CD8-positive, alpha-beta T cell (primary cell): ENCODE measurements at places on chromosomes 7 and 10.

GRCh38 chr10:13346283-13347042, 1.6 kb downstream of the SEPHS1 start:
- DNase-seq, result no peak

GRCh38 chr10:116620423-116621400, at the start of gene PNLIPRP2:
PNLIPRP2 (plus strand) TSS chr10:116620953.
- DNase-seq, result no peak

DNA sequence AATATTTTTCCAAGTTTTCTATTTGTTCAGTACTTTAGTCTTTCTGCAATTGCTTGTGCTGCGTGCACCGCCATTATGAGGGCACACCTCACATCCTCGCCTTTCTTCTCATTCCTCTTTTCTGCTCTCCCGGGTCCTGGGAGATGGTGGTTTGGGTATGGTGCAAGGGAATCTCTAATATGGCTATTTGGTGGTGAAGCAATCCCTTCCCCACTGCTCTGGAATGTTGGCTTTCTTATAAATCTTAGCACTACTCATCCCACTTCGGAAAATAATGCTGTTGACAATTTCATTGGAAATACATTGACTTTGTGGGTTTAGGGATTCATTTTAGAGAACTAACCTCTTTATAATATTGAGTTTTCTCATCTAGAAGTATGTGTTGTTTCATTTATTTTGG, 1.9 kb upstream of the GCK start:
- no peak for DNase-seq

DNA sequence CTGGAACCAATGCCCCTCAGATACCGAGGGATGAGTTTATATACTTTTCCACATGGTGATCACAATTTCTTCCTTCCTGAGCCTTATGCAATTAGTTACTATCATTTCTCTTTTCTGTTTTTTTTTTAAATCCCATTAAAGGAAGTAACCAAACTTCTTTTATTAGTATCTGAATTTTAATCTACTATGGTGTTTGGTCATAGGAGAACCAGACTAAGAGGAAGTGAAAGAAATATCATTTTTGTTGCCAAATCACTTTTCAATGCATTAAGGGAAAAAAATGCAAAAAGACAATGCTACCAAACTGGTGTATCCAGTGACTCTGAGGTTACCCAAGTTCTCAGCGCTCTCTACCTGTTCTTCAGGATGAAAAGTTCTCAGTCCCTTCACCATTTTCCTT, 167.7 kb downstream of the NXPH1 start:
- DNase-seq, result no peak

DNA sequence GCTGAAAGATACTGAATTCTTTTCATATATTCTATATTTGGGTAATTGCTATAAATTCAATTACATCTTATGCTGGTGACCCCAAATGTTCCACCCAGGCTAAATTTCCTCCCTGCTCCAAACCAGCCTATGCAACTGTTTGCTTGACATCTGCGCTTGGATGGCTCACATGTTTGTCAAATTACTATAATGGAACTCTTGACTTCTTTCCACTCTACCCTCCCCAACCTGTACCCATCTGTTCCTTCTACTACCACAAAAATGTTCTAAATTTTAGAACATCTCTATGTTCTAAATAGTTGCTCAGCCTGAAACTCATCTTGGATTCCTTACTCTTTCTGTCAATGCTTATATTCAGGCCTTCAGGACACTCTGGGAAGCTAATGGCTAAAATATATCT, 249.9 kb upstream of the SMIM30 start:
- DNase-seq, result no peak

- no peak for DNase-seq
Observed at GRCh38 chr10:5888351-5888750, 1.3 kb downstream of the ANKRD16 start.

DNA sequence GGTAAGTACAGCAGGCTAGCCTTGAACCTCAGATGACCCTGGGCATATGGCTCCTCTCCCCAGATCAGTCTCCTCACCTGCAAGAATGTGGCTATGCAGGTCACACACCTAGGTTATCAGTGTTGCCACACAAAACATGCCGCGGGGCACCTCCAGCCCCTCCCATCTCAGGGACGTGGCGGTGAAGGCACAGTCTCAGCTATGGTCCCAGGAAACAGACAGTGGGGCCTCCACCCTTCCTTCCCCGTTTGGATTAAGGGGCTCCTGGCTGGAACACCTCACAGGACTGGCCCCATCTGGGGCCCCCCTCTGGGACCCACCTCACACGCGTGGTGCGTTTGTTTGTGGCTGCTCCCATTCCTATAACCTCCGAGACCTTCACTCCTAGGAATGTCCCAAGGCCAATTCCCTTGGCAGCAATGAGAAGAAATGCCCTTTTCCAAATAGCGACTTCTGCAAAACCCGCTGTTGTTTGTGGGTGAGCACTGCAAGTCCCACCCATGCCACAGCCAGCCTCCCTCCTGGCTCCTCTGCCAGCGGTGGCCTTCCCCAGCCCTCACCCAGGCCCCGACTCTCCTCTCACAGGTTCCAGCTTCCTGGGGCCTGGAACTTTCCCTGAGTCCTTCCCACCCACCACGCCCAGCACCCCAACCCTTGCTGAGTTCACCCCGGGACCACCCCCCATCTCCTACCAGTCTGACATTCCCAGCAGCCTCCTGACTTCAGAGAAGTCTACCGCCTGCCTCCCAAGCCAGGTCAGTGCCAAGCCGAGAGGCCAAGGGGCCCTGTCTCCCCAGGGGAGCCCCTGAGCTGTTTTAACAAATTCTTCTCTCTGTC, 17.1 kb downstream of the ZMIZ2 start:
- DNase-seq, result no peak

- DNase-seq, result no peak
Observed at GRCh38 chr10:89540420-89540949, 5.1 kb upstream of the SLC16A12 start.

- no peak for DNase-seq
Observed at GRCh38 chr10:103040418-103040817, 122.3 kb downstream of the CNNM2 start.

DNA sequence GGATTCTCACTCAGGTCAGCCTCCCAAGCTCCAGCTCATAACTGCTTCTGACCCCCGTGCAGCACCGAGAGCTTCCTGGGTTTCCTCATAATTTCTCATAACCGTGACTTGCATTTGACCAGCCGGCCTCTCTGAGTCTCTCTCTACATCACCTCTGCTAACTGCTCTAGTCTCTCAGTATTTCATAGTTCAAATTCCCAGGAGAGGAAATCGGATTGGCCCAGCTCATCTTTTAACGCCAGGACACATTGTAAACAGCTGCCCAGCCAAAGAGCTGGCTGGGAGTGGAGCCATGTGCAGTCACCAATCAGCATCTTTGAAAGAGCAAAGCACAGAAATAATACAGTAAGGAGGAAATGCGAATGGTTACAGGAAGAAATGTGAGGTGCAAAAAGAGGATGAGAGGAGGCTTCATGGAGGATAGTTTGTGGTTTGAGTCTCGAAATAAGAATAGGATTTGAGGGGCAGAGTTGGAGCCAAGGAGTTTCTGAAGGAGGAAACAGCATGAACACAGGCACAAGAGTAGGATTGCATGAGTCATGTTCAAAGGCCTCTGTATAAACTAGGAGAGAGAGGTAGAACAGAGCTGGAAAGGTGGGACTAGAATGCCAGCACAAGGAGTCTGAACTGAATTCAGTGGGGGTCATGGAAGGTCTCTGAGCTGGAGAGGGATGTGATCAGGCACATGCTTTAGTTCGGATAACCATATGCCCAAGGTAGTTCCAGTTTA, 15.2 kb upstream of the LBX1 start:
- no peak for DNase-seq

DNA sequence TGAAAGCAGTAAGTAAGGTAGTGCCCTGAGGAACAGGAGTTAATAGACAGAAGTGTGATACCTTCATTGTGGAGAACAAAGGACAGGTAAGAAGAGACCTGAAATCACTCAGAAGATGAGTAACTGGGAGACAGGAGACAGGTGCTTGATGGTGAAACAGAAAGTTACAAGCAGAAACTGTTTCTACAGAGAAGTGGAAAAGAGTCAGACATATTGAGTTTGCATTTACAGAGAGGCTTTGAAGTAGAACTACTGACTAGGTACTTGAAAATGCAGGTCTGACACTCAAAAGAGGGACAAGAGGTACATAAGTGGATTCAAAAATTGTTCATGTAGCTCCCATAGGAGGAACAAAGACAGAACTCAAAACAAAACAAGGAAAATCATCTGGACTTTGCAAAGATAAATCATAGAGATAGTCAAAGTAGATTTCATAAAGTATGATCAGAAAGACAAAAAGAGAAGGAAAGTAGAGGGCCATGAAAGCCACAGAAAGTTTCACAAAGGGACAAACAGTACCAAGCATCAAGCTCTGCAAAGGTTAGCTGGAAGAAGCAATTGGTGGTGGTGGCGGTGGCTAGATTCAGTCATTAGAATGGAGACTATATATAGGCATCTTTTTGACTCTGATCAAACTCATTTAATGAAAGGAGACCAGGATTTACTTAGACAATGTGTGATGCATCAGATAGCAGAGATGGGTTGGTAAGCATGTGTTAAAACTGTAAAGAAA, 198.4 kb downstream of the PCLO start:
- no peak for DNase-seq

- DNase-seq, result no peak
Observed at GRCh38 chr7:47643716-47644400, 61.9 kb upstream of the TNS3 start.

- no peak for DNase-seq
Observed at GRCh38 chr7:31058122-31058521, 6.0 kb downstream of the ADCYAP1R1 start.

DNA sequence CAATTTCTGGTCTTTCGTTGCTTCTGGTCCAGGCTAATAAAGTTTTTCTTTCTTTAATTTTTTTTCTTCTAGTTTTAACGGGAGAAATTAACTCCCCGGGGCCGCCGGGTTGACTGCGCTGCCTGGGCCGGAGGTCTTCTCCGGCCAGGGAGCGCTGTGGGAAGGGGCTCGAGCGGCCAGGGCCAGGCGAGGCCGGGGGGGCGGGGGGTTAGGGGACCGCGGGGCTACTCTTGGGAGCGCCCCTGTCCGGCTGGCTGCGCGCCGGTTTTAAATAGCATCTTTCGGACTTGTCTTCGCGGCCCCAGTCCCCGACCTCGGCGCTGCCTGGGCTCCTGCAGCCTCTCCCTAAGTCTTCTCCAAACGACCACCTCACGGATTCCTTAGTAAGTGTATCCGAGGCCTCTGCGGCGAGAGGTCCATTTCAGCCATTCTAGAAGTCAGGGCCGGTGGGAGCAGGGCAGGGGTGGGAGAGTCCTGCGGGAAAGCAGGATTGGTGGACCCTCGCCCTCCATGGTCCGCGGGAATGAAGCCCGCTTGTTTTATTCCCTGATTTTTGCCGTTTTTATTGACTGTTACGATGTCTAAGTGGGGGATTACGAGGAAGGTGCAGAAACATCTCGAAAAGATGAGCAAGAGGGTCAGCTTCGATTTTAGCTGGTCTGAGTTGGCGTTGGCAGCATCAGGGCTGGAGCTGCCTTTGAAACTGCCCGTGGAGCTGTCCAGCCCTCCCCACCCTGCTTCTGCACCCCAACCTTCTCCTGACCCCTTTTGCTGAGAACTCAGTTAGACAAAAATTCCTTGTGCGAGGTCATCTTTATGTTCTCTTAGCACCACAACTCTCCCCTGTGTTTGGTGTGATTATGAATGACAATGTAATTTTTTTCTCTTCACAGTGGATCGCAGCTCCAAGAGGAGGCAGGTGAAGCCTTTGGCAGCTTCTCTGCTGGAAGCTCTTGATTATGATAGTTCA, 555 bp downstream of the PHF14 start:
- DNase-seq, result no peak

DNA sequence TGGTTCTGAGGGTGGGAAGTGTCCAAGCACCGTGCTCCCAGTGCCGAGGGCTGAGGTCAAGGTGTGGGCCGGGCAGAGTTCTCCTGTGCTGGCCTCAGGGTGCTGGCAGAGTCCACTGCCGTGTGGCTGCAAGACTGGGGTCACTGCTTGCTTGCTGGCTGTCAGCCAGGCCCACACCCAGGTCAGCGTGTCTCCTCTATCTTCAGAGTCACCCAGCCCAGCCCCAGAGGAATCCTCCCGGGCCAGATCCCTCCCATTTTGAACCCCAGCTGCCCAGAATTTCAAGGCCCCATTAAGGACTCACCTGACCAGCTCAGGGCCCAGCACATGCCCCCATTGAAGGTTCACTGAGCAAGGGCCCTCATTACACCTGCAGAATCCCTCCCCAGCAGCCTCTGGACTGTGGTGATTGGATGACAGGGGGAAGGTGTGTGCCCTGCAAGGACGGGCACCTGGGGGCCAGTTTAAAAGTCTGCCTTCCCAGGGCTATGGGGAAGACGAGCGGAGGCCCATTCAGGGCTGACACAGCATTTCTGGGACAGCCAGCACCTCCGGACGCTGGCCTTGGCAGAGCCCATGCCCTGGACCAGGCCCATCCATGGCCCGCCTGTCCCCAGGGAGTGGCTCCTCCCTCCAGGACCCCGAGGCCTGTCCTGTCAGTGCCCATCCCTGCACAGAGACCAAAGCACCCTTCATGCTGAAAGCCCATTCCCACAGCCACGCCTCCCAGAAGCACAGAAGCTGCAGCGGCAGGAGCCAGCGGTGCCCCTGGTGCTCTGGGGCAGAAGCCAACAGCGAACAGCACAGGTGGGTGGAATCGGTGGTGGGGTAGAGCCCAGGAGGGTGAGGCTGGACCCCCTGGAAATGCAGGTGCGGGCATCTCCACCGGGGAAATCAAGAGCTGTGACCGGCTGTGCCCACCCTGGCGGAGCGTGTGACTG, 45.1 kb upstream of the PPP2R2D start:
- DNase-seq, result no peak

DNA sequence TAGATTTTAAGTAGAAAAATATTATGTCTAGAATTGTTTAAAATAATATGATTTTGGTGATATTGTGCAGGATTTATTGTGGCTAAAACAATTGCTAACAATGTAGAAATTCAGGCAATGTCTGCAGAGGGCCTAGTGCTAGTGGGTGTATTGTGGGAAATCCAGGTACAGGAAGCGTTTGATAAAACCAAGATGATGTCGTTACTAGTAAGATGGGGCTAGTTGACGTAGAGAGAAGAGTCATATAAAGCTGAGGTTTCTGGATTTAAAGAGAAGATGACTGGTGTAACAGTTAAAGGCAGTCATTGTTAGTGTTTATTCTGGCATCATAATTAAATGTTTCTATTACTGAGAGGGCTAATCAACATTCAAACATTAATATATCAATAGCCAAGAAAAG, 43.5 kb downstream of the ADK start:
- DNase-seq, result no peak

- no peak for DNase-seq
Observed at GRCh38 chr10:103637927-103638557, 144.5 kb downstream of the NEURL1 start.

- DNase-seq, result no peak
Observed at GRCh38 chr7:47428768-47429472, 153.0 kb downstream of the TNS3 start.

GRCh38 chr7:31478721-31479120, 35.2 kb upstream of the ITPRID1 start:
- no peak for DNase-seq

DNA sequence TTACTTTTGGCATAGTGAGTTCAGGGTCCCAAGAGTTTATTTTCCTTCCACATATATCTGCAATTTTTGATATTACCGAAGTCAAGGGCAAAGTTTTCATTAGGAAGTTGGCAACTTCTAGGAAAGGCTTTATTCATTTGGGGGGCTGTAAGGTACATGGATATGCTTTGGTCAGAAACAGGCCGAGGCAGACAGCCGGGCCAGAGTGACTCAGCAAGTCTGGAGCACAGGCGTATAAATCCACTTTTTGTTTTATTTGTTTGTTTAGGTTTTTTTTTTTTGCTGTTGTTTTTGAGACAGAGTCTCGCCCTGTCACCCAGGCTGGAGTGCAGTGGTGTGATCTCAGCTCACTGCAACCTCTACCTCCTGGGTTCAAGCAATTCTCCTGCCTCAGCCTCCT, 3.7 kb downstream of the ZNF680 start:
- no peak for DNase-seq

GRCh38 chr10:97731346-97732051, 5.4 kb upstream of the ZFYVE27 start:
- DNase-seq, result peak; percentile 60
